IMR-90 (cell line): ENCODE measurements at places on chromosomes 5 and 9. TPM values are rescaled to one million over a fixed set of nuclear protein-coding genes. Genes with fewer than 3 reads are reported as not detected.

The PCDHA6 gene
- under 0.01 TPM in 1 of 2 replicates, not detected in the other for total RNA-seq

The NME5 gene
- under 0.01 and 0.18 TPM in 2 replicates for total RNA-seq

The FAM81B gene
- not detected in 2 replicates for total RNA-seq

The IFNA21 gene
- not detected in 2 replicates for total RNA-seq

The SIT1 gene
- not detected in 2 replicates for total RNA-seq

The SLCO4C1 gene
- not detected in 2 replicates for total RNA-seq

The PRSS3 gene
- total RNA-seq, result 16.4 and 26.9 TPM in 2 replicates

The SLC6A7 gene
- total RNA-seq, result under 0.01 TPM in 1 of 2 replicates, not detected in the other

DNA sequence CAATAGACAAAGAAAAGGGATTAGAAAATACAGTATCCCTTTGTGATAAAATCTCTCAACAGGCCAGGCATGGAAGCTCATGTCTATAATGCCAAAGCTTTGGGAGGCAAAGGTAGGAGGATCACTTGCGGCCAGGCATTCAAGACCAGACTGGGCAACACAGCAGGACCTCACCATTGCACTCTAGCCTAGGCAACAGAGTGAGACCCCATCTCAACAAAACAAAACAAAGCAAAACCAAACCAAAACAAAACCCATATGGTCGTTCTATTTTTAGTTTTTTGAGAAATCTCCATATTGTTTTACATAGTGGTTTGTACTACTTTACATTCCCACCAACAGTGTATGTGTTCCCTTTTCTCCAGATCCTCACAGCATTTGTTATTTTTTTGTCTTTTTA, 193.0 kb downstream of the KIAA0825 start:
- DNase-seq, result no peak
- no peaks in the 10 kb centered on the region for H3K27me3 ChIP-seq
- H3K27ac ChIP-seq, result no peak overlapping the region
- no peak overlapping the region for H3K4me3 ChIP-seq

- H3K27ac ChIP-seq, result no peak overlapping the region
- no peak overlapping the region for H3K4me3 ChIP-seq
- H3K27me3 ChIP-seq, result no peaks in the 10 kb centered on the region
- H3K36me3 ChIP-seq, result no peaks in the 10 kb centered on the region
Measured at GRCh38 chr5:174839196-174839595, 114.8 kb downstream of the MSX2 start.

DNA sequence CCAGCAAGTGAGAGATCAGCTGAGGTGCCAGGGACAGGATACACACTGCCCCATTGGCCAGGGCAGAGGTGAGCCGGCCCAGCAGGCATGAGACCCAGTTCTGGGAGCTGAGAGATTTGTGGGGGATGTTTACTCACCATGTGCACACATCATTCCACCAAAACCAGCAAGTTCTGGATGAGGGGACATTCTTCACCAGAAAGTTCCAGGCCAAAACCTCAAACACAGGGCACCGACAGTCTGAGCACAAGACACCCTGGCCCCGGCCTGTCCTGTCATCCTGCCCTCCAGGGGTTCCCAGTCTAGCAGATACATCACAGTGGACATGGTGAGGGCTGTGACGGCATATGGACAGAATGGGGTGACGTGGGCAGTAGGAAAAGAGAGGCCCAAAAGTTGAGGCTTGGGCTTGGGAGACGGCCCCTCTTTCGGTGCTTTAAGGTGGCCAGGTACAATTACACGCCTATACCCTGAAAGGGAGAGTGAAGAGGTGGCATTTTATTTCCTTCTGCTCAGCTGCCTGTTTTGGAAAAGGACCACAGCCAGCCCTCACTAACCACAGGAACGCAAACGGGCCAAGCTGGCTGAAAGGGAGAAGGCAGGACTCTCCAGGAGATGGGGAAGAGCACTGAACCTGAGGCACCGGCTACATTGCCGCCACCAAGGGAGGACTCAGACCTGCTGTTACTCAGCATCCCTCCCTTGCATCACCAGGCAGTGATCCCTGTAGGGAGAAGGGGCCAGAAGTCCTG, 64.0 kb downstream of the SHB start:
- peaks cover 50% of the 10 kb centered on the region for H3K4me1 ChIP-seq
- no peak overlapping the region for H3K4me3 ChIP-seq
- H3K27ac ChIP-seq, result no peak overlapping the region
- peaks cover 18% of the 10 kb centered on the region for H3K36me3 ChIP-seq
- no peaks in the 10 kb centered on the region for H3K27me3 ChIP-seq

GRCh38 chr5:32504989-32505596, 60.6 kb upstream of the ZFR start:
- peak; percentile 94 for DNase-seq
- H3K4me3 ChIP-seq, result no peak overlapping the region
- H3K27ac ChIP-seq, result peak overlapping the region; percentile 80; the same call in 1 of the 2 replicates

DNA sequence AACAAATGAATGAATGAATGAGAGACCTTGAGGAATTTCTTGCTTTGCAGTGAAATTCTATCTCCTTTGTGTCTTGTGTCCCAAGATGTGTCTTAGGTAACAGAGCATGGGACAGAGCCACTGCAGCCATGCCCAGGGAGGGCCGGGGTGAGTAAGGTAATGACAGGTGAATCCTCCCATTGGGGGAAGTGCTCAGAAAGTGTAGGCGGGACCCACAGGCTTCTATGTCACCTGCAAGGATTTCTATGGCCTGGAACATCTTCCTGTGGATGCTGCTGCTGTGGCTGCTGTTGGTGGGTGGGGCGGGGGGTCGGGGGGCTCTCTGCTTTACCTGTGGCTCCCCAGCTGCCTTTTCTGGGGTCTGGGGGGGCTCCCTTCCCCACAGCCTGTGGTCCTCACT, 133.6 kb upstream of the IER5L start:
- H3K27ac ChIP-seq, result no peak overlapping the region
- H3K4me1 ChIP-seq, result peaks cover 10% of the 10 kb centered on the region
- H3K4me3 ChIP-seq, result no peak overlapping the region
- DNase-seq, result no peak
- H3K27me3 ChIP-seq, result no peaks in the 10 kb centered on the region

GRCh38 chr9:99850736-99851499, 29.2 kb downstream of the NR4A3 start:
- no peaks in the 10 kb centered on the region for H3K4me1 ChIP-seq

DNA sequence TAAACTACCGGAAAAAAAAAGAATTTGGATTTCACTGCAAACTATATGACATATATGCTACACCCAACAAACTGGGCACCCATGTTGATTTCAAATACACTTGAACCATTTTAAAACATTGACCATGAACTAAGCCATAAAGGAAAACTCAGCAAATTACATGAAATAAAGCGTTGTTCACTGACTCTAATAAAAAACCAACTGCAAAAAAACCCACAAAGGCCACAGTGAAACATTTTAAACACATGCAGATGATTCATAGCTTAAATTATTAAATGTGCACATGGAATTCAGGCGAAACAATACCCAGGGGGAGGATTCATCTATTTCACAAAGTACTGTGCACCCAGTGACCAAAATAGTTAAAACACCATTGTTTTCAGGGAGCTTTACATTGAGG, 33.3 kb downstream of the MTRR start:
- no peak overlapping the region for H3K4me3 ChIP-seq
- peaks cover 25% of the 10 kb centered on the region for H3K36me3 ChIP-seq
- H3K27ac ChIP-seq, result no peak overlapping the region
- DNase-seq, result no peak
- H3K27me3 ChIP-seq, result no peaks in the 10 kb centered on the region
- H3K4me1 ChIP-seq, result peaks cover 10% of the 10 kb centered on the region

DNA sequence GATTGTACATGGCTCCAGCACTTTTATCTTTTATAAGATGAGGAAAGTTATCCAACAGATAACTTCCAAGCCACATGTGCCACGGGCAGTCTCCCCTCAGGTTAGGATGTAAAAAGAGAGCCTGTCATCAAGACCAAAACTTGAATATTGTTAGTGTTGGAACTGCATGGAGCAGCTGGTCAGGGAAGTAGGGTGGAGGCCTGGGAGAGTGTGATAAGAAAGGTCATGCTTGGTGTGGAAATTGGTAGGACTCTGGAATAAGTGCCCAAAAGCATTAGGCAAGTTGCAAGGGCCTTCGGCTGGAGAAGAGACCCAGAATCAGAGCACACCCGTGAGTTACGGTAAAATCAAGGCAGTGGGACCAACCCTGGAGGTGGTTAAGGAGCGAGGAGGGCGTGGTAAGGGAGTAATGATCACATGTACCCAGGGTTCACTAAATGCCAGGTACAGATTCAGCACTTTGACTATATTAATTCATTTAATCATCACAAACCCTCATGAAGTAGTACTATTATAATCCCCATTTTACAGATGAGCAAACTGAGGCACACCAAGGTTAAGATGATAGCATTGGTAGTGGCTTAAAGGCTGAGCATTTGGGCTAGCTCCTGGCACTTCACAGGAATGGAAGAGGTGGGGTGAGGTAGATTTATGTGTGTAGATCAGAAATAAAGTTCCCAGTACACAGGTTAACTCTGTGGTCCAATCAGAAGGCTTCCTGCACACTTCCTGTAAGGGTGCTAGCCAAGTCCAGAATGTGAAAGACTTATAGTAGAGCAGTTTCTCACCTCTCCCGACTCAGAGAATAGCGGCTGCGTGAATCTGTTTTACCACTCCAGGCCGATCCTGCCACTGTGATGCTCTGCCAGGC, 96.5 kb upstream of the ZNF608 start:
- no peak overlapping the region for H3K4me3 ChIP-seq
- no peaks in the 10 kb centered on the region for H3K27me3 ChIP-seq
- 0 out of 2 replicates have a peak, but pooled peaks cover 2% of the 10 kb centered on the region for H3K4me1 ChIP-seq
- no peaks in the 10 kb centered on the region for H3K36me3 ChIP-seq
- no peak overlapping the region for H3K27ac ChIP-seq
